ENCODE measurements at places on chromosomes 1 and 21. TPM values are rescaled to one million over a fixed set of nuclear protein-coding genes. Genes with fewer than 3 reads are reported as not detected.

DNA sequence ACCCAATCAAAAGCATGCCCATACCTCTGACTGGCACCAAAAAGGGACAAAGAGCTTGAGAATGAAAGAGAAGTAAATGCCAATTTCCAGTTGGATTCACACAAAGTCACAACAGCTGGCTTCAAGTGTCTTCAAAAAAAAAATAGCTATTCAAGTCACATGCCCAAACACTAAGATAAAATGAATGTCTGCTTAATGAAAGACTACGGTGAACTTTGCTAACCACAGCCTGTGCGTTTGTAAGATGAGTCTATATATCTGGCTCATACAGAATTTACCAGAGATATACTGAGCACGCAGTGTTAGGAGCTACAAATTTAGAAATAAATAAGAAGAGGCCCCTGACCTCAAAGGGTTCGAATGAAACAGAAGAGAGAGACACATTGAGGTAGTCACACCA lies 73.2 kb downstream of the DAB1 start:
- H3K36me3 ChIP-seq = no peaks in the 10 kb centered on the region
- H3K4me1 ChIP-seq = no peaks in the 10 kb centered on the region
- no peak overlapping the region for H3K4me3 ChIP-seq
- H3K27ac ChIP-seq = no peak overlapping the region

Gene TIE1
- total RNA-seq = not detected

DNA sequence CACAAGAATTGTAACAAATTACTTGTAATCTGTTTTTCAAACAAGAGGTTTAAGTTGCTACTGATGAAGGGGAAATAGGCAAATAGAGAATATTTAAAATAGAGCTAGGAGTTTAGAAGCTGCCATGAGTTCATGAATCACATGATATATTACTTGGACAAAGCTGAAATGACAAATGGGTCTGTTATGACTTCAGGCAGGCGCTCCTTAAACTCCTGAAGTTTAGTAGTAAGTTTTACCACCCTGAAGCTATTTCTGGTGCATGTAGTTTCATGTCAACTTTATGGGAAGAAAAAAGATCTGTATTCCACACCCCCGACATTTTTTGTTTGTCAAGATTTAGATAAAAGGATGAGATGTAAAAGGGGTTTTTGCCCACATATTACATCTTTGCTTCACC lies 58.5 kb downstream of the PLA2G4A start:
- H3K36me3 ChIP-seq = no peaks in the 10 kb centered on the region
- H3K27ac ChIP-seq = no peak overlapping the region
- H3K4me3 ChIP-seq = no peak overlapping the region

DNA sequence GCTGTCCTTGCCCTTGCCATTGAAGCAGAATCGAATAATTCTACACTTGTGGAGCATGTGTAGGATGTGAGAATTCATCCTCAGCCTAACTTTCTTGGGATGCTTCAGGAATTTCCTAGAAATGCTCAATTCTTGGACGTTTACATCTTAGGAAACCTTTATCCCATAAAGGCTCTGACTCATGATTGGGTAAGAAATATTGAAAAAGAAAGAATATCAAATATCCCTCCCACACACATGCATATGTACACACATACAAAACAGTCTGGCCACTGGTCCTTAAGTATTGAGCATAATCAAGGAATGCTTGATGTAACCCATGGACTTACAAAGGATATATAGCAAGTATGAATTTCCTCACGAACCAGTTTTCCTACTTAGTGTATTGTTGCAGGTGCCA lies 83.9 kb upstream of the IPO9 start:
- no peaks in the 10 kb centered on the region for H3K27me3 ChIP-seq
- H3K36me3 ChIP-seq = peaks cover 6% of the 10 kb centered on the region
- DNase-seq = peak; percentile 75
- peaks cover 64% of the 10 kb centered on the region for H3K4me1 ChIP-seq
- no peak overlapping the region for H3K4me3 ChIP-seq

Gene LAX1
- total RNA-seq = not detected

Measured in MCF 10A (cell line).